ENCODE measurements at places on chromosomes 13 and 19.

DNA sequence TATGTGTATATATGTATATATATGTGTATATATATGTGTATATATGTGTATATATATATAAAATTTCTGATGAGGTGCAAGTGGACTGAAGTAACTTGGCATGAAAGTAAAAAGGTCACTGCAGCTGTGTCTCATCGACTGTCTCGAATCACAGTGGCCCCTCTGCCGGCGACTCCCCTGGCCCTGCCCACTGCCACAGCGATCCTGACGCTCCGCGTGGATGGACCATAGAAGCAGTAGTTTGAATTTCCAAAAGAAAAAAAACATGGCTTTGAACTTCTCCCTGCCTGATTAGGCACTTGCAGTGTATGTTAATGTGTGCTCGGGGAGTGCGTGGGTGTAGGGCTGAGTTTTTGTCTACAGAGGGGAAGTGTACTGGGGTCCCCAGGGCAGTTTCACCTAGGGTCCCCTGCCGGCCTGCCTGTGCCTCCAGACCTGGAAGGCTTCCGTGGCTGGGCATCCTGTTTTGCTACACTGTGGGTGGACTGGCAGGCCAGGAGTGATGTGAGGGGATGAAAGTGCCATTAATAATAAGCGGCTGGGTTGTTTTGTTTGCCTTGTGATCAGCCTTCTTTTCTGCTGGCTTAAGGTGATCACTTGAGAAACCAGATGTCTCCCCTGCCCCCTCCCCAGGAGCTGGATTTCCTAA is 10.8 kb downstream of the ZIC5 start:
- no peak for DNase-seq

- no peak for DNase-seq
Observed at GRCh38 chr13:44652168-44652567, 76.0 kb upstream of the TSC22D1 start.

DNA sequence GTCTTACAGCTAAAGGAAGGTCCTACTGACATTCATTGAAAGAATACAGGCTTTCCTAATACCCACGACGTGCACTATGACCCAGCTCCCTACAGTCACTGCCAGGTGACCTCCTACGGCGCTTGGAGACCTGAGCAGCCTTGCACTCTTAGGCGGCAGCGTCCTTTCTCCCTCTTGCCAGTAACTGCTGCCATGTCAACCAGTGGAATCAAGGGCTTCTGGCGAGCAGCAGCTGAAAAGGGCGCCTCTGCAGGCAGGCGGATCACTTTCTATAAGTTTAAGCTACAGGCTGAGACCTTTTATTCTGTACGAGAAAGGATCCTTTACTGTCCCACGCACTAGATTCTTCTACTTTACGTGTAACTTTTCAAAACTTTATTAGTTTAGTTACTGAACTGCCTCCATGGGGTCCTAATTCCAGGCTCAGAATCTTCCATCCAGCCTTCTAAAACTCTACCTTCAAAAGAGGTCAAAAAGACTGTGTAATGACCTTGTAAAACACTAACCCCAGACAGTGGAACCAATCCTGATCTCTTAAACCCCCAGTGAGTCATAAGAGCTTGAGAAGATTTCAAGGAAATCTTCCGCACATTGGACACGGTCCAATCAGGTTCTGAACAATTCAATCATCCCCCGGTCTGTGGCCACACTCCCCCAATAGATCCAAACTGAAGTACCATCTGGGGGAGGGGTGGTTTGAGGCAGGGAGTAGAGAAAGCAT is 1.9 kb downstream of the KCTD12 start:
- DNase-seq: no peak

DNA sequence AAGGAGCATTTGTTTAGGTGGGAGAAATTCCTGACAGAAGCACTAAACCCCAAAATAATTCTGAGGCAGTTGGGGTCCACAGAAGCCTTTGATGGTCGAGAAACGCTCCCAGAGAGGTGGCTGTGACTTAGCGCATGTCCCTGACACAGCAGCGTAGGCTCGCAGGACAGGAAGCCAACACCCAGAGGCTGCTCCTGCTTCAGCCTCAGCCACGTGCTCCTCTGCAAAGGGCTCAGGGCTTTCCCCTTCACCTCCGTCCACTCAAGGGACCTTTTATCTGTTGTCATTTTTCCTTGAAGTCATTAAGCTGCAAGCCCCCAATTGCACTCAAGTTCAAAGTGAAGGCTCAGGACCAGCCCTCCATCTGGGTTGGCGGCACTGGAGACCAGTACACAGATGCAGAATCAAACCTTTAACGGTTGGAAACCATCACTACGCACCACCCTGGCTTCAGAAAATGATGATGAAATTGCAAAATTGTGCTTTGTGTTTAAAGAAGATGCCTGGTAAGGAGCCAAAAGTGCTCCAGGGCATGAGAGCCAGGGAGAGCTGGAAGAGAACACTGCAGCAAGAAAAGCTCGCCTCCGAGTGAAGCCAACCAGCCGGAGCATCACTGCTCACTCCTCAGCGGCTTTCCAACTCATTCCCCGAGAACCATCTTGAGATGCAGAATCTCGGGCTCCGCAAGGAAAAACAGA is 219.6 kb downstream of the RAP2A start:
- no peak for DNase-seq

GRCh38 chr19:55656988-55657747 is 2.3 kb downstream of the U2AF2 start:
- no peak for DNase-seq

DNA sequence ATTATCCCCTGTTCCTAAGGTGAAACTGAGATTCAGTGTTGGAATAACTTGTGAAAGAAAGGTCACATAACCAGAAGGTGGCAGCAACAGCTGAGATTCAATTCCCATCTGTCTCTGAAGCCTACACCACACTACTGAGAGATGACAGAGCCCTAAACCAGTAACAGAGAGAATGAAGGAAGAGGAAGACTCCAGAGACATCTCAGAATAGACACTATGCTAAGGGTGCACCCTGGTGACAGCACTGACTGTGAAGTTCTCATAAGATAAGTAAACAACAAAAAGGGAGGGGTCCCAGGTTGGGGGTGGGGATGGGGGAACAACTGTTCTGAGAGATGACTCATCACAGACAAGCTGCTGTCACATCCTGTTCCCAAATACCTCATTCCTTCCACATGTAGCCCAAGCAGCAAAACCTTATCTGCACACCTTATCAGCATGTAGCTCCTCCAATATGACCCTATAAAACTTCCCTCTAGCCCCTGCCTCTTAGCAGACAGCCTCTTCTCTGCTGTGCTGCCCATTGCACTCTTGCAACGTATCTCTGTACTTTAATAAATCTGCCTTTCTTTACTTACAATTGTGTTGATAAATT is 46.5 kb downstream of the UTP14C start:
- no peak for DNase-seq

DNA sequence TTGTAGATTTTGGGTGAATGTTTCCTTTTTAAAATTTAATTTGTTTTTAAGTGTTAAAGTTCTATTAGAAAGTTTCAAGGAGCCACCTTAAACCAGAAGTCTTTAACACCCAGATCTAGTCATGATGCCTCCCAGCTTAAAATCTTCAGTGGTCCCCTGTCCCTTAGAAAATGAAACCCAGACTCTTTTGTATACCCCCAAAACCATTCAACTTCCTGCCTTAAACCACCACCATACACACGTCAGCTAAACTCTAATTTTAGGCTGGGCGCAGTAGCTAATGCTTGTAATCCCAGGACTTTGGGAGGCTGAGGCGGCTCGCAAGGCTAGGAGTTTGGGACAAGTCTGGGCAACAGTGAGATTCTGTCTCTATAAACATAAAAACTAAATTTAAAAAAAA is 37.9 kb downstream of the N4BP2L1 start:
- DNase-seq: no peak

DNA sequence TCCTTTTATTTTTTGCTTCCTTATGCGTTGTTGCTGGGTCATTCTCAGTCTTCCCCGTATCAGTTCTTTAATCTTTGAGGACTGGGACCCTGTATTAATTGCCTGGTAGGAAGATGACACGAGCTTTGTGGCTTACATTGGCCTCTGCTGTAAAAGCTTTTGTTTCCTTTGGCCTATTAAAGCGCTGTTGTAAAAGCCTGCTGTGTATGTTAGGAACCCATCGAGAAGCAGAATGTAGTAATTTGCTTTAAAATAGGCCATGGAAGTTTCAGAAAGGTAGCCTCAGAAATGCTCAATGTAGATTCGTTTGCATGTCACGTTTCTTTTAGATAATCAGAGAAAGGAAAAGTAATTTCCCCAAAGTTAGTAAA is 257.5 kb upstream of the STARD13 start:
- no peak for DNase-seq

DNA sequence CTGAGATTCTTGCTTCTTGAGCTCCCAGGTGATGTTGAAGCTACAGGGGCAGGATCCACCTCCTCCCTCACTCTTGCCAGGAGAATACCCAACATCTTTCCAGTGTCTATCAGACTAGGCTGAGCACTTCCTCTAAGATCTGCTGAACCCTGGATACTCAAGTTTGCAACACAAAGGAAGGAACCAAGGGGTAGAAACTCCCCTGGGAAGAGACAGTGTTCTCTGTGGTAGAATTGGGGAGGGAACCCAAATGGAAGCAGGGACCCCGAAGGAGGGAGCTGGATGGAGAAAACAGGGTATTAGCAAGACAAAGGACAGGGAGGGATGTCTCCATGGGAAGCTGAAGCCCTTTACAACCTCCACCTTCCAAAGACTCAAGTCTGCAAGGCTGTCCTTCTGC is 117.6 kb downstream of the DNAJC15 start:
- DNase-seq: no peak

DNA sequence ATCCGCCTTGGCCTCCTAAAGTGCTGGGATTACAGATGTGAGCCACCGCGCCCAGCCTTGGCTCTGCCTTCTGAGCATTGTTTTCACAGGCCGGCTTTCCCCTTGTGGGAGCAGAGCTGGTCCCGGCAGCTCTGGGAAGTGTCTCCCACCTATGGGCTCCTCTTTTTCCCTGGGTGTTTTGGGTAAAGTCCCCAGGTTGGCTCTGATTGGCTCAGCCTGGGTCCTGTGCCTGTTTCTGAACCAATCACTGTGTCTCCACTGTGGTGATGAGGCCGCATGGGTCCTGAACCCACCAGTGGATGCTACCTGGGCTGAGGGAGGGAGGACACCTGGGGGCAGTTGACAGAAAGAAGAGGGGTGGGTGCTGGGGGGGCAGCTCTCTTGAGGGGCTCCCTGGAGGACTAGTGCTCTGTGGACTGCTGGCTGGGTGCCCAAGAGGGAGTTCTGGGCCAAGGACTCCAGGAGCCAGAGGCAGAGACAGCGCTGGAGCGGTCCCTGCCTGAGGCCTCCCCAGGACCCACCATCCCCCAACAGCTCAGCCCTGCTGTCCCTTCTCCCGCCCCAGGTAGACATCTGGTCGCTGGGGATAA is 19.6 kb upstream of the NCCRP1 start:
- no peak for DNase-seq

DNA sequence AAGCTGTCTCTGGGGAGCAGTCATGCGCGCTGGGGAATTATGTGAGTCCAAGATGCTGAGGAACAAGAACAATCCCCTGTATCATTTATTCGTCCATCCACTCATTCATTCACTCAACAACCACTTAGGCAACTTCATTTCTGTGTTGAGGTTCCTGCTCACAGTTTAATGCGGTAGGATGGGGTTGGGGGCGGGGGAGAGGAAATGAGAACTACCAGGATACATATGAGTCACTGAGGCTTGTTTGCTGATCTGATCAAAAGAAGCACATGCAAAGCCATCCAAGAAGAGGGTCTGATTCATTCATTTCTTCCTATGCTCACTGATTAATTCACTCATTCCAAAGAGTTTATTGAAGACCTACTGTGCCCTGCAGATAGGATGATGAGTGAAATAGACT is 20.9 kb downstream of the ZNF536 start:
- no peak for DNase-seq

DNA sequence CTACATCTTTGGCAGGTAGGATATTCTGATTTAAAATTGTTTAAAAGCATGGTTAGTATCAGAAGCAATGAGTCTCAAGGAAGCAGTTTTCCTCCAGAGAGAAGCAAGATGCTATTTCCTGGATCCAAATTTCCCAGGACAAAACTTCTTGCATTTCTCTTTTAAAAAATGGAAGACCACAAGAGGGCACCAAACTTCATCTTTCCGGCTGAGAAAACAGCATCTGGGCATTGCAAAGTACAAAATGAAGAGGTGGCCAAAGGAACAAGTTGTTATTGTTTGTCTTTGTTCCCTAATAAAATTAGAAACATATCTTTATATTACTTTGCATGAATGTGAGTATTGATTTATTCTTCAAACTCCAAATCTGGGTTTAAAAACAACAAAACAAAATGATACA is 60.0 kb upstream of the LRCH1 start:
- DNase-seq: no peak

DNA sequence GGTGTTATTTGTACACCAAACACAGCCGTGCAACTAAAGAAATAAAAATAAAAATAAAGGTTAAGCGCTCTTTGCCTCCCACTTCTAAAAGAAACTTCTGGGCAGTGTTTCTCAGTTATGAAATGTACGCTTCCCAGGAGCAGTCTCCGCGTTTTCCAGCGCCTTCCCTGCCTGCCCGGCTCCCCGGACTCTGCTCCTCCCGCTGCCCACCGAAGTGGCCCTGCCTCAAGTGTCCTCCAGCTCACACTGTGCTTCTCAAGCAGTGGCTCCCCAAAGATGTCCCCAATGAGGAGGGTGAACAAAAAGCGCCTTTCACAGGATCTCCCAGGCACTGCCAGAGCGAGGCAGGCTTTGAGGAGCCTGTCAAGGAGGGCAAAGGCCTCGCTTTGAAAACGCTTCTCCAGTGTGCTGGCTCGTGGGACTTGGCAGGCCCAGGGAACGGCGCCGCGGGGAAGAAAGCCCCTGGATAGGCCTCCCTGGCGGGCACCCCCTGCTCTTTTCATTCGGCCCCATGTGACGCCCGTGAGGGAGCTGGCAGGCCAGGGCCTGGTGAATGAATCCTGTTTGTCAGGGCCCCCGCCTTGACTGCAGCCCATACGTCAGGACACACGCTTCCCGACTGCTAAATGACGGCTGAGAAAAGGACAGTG is 187.1 kb downstream of the FOXO1 start:
- DNase-seq: peak; percentile 80

DNA sequence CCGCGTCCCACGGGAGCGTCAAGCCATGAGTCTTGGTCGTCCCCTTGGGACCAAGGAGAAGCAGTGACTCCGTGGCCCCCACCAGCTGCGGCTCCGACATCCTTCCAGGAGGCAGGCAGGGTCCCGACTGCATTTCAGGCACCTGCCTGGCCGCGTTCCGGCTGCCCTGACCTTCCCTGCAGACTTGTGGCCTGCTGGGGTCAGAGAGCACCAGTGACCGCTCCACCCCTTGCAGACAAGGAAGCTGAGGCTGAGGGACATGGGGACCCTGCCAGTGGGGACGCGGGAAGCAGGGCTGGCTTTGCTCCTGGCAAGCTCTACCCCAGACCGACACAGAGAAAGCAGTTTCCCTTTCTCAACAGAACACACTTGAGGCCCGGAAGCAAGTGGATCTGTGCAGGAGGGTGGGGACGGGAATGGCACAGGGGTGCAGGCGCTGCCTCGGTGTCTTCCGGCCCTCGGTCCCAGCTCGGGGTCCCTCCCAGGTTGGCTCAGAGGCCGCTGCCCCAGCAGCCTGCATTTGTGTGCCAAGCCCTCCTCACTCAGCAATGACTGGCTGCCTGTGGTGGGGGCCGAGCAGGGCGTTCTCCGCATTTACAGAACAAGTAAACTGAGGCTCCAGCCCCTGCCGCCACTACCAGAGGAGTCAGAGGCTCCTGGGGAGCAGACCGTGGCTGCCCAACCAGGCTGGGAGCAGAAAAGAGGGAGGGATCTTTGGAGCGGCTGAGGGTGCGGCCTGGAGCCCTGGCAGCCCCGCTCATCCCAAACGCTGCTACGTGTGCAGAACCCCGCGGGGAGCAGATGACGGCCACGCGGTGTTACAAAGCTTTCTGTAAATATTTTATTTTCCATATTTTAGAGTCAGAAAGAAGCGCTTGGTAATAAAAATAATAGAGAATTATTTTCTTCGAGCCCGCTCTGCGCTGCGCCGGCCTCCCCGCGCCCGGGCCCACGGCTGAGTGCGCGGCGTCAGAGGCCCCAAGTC is 43.9 kb downstream of the GAS6 start:
- no peak for DNase-seq

Measured in anterior cingulate cortex (tissue), 58 donors.